ENCODE measurements at places on chromosomes 7 and 10.

GRCh38 chr10:100347568-100348195, 649 bp downstream of the SCD start:
- no peak for DNase-seq

GRCh38 chr10:64508029-64508661, 986.9 kb downstream of the REEP3 start:
- DNase-seq, result no peak

DNA sequence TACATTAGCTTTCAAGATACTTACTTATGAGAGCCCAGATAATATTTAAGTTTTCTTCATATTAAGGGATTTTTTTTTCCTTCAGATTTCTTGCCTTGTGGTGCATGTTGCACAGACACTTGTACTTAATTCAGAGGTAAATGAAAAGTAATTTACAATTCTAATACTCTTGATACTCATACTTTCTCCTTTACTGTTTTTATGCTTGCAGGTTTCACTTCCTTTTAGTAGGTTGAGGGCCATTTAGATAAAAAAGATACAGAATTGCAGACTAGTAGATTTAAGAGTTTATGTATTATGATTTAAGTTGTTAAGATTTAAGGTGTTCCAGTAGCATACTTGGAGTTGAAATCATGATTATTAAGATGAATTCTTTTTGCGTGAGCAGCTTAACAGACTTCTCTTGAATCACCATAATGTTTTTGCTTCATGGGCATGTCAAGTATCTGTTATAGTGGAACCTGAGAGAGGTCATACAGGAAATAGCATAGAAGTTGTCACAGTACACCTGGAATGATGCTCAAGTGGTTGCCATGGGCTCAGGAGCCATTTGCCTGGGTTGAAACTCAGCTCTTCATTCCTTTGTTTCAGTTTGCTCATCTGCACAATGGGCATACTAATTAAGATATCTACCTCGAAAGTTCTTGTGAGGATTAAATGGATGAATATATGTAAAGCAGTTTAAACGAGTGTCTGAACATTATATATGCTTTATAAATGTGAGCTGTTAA, 174.8 kb upstream of the PRPS1L1 start:
- DNase-seq, result no peak

- DNase-seq, result no peak
Observed at GRCh38 chr10:62001898-62002297, 100.4 kb downstream of the ARID5B start.

DNA sequence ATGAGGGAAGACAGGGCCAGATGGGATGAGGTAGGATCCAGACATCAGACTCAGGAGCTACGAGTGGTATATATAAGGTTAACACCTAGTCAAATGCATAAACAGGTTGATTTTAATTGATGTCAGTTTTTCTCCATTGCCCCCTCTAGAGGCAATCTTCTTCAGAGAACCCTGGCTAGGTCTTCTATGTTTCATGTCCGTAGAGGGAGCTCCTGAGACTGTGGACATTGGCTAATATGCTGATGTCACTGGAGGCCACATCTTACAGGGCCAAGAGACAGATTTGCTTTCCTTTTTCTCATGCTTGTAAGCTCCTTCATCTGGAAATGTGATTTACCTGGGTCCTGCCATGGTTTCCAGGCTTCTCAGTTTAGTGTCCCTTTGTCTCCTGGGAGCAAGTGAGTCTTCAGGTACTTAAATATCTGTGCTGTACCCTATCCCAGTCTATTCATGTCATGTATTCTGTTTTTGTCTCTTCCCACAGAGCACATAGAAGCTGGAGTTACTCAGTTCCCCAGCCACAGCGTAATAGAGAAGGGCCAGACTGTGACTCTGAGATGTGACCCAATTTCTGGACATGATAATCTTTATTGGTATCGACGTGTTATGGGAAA, 161.6 kb upstream of the PRSS1 start:
- DNase-seq, result no peak

GRCh38 chr10:124106241-124106879, 13.0 kb upstream of the CHST15 start:
- DNase-seq, result peak; percentile 73

GRCh38 chr7:101589976-101590662, 39.0 kb downstream of the MYL10 start:
- no peak for DNase-seq

- DNase-seq, result no peak
Observed at GRCh38 chr7:7932553-7932952, 36.0 kb upstream of the GLCCI1 start.

- no peak for DNase-seq
Observed at GRCh38 chr10:30048768-30049517, 10.4 kb downstream of the JCAD start.

DNA sequence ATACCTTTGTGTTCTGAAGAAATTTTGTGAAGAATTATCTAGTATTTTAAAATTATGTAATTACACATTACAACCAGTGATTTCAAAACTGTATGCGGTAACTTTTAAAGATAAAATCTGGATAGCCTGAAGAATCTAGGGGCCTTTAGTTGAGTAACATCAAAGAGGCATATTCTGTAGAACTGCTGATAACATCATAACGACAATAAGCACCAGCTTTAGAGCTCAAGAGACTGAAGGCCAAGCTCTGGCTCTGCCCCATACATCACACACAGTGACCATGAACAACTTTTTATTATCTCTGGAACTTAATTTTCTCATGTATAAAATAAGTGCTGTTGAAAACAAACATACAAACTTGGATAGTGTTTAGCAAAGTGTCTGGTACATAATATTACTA, 121.1 kb upstream of the RHOBTB1 start:
- DNase-seq, result no peak

Measured in BJ (cell line).